Right cardiac atrium (tissue), 5 donors: ENCODE measurements at places on chromosomes 2 and 18.

GRCh38 chr18:46915800-46916550, 1.3 kb downstream of the PIAS2 start:
- DNase-seq = no peak

DNA sequence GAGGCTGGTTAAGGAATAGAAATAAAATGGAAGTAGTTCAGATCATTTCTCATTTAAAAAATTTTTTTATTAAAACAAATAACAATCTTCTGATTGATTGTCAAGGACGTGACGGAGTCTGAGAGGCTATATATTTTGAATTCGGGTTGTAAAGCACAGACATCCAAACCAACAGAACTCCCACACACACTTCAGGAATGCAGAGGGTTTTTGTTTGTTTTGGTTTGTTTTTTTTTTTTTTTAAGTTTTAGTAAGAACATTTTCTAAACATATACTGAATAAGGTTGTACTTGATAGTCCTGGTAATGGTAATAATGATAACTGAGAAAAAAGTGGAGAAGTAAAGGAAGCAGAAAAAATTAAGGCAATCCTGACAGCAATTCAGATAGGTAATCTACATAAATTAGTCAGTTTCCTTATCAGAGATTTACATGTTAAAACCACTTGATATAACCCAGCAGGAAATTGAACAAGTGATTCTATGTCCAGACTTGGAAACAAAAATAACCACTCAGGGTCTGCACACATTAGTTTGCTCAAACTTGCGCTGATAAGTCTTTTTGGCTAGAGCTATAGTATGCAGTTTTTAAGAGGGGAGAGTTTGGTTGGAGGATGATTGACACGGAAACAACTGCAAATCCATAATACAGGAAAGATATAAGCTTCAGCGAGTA, 51.5 kb upstream of the CTAGE1 start:
- DNase-seq = no peak

DNA sequence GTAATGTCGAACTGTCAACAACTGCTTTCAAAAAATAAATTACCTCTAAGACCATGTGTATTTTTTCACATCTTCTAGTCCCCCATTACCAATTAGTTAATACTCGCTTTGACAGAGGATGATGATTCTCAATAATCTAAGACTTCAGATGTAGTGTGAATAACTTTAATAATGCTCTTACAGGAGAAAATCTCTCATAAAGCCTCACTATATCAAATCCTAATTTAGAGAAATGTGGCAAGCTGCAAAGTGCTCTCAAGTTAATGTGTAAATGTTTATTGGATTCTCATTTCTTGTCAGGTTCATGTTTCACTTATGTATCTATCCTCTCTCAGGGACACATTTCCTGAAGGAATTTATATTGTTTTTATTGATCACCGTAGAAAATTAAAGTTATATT, 223.9 kb downstream of the CDH7 start:
- DNase-seq = no peak

- DNase-seq = no peak
These were observed 61.0 kb downstream of the GRB14 start for GRCh38 chr2:164560181-164560792.

DNA sequence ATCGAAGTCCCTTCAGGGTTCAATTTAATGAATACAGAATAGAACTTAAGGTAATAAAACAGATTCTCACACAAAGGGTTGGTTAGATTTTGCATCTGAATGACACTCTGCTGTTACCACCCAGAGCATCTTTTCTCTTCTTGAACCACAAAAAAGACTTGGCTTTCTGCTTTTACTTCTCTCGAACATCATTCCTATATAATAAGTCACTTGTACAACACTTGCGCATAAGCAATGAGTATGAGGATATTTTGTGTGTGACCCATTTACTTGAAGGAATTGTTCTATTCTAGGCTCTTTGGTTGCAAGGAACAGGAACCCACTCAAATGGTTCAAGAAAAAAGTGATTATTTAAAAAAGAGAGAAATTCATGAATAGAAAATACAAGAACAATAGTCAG, 126.2 kb downstream of the NUP35 start:
- DNase-seq = no peak

DNA sequence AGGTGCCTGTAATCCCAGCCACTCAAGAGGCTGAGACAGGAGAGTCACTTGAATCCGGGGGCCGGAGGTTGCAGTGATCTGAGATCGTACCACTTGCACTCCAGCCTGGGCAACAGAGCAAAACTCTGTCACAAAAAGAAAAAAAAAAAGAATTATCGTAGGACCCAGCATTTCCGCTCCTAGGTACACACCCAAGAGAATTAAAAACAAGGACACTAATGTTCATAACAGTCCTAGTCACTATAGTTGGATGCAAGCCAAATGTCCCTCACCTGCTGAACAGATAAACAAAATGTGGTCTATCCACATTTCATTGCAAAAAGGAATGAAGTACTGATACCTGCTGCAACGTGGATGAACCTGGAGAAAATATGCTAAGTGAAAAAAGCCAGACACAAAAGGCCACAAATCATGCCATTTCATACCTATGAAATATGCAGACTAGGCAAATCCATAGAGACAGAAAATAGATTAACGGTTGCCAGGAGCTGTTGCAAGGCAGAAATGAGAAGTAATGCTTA, 21.2 kb downstream of the ADRA2B start:
- DNase-seq = no peak

DNA sequence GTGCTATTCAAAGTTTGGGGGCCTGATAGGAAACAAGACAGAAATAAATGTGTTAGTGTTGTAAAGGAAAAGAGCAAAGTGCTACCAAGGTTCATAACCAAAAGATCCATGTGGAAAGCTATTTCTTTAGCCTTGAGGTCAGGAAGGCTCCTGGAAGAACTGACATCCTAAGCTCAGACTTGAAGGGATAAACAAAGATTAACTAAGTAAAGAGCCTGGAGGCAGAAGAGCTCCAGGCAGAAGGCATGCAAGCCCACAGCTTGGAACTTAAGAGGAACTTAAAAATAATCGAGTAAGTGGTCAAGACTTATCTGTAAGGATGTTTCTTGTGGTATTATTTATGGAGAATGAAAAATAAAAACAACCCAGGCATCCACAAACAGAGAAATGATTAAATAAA, 245.0 kb upstream of the MGAT5 start:
- DNase-seq = no peak
